ENCODE measurements at places on chromosomes 11 and 22. TPM values are rescaled to one million over a fixed set of nuclear protein-coding genes. Genes with fewer than 3 reads are reported as not detected.

DNA sequence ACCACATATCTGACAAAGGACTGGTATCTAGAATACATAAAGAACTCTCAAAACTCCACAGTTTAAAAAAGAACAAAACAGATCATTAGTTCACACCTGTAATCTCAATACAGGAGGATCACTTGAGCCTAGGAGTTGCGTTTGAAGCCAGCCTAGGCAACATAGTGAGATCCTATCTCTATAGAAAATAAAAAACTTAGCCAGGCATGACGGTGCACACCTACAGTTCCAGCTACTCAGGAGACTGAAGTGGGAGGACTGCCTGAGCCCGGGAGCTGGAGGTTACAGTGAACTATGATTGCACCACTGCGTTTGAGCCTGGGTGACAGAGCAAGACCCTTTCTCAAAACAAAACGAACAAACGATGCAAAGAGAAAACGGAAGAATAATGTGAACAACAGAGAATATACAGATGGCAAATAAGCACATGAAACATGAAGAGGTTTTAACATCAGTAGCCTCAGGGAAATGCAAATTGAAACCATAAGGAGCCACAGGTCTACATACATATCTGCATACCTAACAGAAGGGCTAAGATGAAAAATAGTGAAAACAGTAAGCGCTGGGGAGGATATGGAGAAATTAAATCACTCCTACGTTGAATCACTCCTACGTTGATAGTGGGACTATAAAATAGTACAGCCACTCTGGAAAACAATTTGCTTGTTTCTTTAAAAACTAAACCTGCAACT lies 70.7 kb downstream of the DGCR2 start:
- no peak for DNase-seq

DNA sequence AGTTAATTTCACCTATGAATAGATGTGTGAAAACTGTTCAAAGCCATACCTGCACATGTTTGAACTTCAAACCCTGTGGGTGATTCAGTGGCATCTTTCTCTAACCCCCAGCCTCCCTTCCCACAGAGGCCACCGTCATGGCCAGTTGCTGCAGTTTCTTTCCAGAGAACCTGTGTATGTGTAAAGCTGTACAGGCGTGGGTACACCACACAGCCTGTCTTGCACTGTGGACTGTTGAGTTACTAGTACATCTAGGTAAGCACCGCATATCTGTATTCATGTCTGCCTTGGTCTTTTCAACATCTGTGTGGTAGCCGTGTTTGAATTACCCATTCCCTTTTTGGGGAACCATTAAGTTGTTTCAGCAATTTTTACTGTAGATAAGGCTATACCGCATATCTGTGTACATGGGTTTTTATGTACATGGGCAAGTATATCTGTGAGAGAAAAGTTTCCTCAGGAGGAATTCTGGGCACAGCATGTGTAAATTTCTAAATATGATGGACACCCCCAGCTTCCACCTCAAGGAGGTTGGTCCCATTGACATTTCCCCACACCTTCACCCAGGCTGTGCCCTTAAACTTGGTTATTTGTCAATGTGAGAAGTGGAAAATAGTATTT lies 13.9 kb downstream of the NEAT1 start:
- DNase-seq, result no peak

GRCh38 chr22:20422271-20423007 lies 15.2 kb downstream of the SCARF2 start:
- DNase-seq, result no peak

DNA sequence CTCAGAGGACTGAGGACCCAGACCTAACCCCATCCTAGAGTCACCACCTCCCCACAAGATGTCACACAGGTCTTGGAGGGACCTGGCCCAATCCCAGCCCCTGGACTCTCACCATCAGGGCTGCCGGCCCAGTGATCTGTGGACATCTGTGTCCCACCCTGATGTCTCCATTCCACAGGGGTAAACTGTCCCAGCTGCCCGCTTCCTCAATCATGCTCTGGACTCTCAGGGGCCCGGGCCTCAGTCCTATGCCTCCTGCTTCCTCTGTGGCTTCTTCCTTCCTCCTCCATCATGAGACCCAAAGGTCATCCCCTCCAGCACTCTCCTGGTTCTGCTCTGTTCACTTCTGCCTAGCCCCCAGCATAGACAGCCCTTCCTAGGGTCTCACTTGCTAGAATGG lies 32.2 kb downstream of the ARAP1 start:
- DNase-seq, result no peak

- DNase-seq, result no peak
These were observed 32.3 kb downstream of the ACO2 start for GRCh38 chr22:41501209-41501608.

- DNase-seq, result no peak
These were observed 16.3 kb upstream of the TMEM41B start for GRCh38 chr11:9330387-9331384.

DNA sequence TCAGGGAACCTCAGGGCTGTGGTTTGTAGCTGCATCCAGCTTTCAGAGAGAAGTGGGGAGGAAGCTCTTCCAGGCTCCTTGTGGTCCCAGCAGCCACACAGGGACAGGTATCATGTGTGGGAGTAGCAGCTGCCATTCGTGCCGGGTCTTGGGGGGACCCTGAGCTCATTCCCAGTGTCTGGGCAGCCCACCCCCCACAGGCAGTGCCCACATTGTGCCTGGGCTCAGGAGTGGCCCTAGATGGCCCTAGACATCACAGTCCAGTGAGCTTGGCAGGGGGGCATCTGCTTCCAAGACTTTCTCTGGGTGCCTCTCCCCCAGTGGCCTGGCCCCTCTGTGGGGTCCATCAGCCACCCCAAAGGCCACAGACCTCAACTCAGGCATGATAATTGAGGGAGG lies 619.7 kb downstream of the BRD1 start:
- peak; percentile 49 for DNase-seq

GRCh38 chr22:33247758-33248157 lies 189.6 kb upstream of the SYN3 start:
- no peak for DNase-seq

DNA sequence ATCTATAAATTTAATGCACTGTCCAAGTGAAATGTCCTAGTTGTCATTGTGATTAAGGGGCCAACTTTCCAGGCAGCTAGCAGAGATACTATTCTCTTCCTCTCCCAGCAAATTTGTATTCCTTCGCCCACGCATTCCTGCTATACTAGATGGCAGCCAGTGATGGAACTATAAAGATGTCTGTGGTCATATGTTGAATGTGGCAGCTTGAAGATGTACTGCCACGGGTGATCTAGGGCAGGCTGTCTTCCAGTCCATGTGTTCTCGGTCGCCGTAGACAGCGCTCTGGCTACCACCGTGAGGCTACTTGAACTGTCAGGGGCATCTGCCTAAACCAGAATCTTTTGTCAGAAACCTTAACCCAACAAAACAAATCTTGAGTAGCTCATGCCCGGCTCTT lies 8.3 kb upstream of the SIDT2 start:
- no peak for DNase-seq

- no peak for DNase-seq
These were observed 39.6 kb downstream of the NARS2 start for GRCh38 chr11:78535027-78535426.

DNA sequence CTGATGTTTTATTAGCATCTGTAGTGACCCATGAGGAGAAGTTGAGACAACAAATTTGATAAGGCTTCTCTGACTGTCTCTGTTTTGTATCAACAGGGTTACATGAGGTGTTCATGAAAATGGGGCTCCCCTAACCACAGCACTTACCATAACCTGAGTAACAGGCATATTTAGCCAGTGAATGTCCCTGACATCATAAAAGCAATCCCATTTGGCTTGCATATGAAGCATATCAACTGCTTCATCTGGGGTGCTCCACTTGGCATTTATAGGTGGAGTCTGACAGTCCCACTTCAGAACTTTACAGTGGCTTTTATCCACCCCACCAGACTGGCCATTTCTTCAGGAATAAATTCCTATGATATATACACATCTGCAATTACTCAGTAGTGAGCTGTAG lies 257.6 kb downstream of the LUZP2 start:
- DNase-seq, result no peak

- DNase-seq, result no peak
These were observed 95.4 kb downstream of the MYO18B start for GRCh38 chr22:25837288-25837900.

- no peak for DNase-seq
These were observed 4.5 kb upstream of the KCTD17 start for GRCh38 chr22:37047006-37047405.

DNA sequence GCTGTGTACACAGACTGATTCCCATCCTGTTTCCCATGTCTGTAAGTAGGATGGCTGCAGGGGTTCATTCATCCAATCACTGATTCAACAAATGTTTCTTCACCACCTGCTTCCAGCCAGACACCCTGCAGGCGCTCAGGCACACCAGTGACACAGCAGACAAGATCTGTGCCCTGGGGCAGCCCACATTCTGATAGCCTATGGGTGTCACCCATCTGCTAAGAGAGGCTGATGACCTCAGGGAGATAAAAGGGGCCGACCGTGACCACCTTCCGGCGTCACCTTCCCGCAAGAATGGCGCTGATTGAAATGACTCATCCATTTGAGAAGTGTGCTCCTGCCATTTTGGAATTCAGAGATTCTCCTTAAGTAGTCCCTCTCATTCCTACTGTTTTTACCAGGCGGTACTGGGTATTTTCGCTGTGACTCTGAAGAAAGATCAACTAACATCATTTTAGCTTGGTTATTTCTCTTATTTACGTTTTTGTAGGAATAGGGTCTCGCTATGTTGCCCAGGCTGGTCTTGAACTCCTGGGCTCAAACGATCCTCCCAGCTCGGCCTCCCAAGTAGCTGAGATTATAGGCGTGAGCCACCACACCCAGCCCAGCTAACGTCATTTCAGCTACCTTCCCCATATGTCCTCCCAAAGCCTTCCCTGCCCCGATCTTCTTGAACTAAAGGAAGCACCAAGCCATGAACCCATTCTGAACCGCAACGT lies 73.2 kb upstream of the BID start:
- DNase-seq, result no peak

- DNase-seq, result no peak
These were observed 5.7 kb downstream of the PDGFB start for GRCh38 chr22:39238966-39239505.

DNA sequence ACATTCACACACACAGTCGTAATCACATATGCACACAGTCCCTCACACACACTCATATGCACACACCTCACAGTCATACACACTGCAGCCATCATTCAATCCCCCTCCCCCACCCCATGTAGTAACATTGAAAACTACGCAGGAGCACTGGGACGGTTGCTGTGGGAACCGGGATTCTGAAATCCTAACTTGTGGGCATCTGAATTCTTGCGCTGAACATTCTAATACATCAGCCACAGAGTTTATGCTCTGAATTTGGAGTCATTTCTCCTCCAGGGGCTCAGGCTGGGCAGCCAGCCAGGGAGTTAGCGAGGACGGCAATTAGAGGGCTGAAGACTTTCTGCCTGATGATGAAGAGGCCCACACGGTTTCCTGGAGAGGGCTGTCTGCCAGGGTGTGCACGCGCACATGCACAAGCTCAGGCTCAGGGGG lies 32.7 kb downstream of the CD6 start:
- DNase-seq, result no peak

- DNase-seq, result no peak
These were observed 72.2 kb upstream of the ALX4 start for GRCh38 chr11:44382118-44382517.

- no peak for DNase-seq
These were observed 613 bp upstream of the MCHR1 start for GRCh38 chr22:40678493-40679248.

DNA sequence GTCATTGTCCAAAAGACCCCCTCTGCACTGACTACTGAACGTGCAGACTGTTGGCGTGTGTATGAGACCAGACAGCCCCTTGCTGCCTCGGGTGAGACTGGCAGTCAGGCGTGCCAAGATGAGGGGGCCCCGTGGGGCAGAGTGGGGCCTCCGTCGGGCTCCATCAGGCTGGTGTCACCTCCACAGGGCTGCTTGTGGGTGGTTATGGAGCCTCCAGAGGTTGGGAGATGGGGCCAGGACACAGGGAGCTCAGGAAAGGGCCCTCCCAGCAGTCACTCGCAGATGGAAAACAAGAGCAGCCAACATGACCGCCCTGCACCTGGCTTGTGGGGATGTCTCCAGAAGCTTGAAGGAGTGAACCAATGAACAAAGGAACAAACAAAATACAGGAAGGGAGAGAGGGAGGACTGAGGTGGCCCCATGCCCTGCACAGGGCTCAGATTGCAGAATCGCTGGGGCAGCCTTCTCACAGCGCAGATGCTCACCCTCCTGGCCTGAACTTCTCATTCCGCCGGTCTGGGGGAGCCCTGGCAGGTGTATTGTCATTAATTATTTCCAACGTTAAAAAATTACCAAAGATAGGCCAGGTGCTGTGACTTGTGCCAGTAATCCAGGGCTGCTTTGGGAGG lies 5.5 kb upstream of the PHLDA2 start:
- no peak for DNase-seq

DNA sequence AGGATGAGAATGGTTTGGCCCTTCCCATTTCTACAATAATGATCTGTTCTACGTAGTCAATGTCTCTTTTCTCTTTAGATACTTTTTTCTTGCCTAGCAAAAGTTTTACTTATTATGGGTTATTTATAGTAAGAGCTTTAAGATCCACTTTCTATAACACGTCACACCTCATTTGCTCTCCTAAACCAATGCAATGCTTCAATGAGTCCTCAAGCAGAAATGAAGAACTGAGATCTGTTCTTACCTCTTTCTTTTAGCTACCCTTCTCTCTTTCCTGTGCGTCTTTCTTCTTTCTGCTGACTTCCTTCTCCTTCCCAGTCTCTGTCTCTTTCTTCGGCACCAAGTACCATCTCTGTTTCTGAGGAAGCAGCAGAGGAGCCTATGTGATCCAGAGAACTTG lies 61.8 kb downstream of the SNX19 start:
- no peak for DNase-seq

DNA sequence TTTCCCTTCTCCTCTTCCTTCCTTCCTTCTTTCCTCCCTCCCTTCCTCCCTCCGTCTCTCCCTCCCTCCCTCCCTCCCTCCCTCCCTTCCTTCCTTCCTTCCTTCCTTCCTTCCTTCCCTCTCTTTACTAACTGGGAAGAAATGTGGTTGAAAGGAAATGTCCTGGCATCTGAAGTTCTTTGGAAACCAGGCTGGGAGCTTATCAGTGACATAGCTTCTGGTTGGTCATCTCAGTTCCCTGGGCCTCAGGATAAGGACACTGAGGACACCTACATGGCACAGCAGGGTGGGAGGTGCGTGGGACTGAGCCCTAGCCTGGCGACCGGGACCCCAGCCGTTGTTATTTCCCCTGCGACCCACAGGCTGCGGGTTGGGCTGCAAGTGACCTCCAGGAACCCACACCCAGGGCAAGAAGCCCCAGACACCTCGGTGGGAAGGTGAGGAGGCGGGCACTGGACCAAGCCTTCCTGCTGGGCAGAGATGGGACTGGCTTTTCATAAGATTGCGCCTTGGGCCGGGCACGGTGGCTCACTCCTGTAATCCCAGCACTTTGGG lies 1486.5 kb downstream of the TBC1D22A start:
- no peak for DNase-seq

GRCh38 chr11:68128682-68129327 lies 7.6 kb upstream of the CHKA start:
- DNase-seq, result no peak

Gene MOGAT2
- 1.2 TPM for total RNA-seq

Gene OR52I1
- not detected for total RNA-seq

Gene OSBP
- total RNA-seq, result 42.4 TPM

Gene GGTLC2
- not detected for total RNA-seq

Gene SMIM35
- not detected for total RNA-seq

Gene OR5P2
- total RNA-seq, result 0.26 TPM

Gene CDC45
- 19.0 TPM for total RNA-seq

Gene OR10A5
- not detected for total RNA-seq

Gene MB
- total RNA-seq, result 0.36 TPM

Gene GAL3ST3
- 3.7 TPM for total RNA-seq

Gene MRGPRE
- not detected for total RNA-seq

Gene POU2AF1
- total RNA-seq, result 0.24 TPM

Gene POU2AF2
- 0.39 TPM for total RNA-seq

Gene TMPRSS5
- total RNA-seq, result 2.6 TPM

Gene NCF4
- not detected for total RNA-seq

Gene IGSF9B
- 10.6 TPM for total RNA-seq
